ENCODE measurements at places on chromosomes 12 and 14. TPM values are rescaled to one million over a fixed set of nuclear protein-coding genes. Genes with fewer than 3 reads are reported as not detected.

OR4E2 gene
- not detected for total RNA-seq

NXPH4 gene
- 4.2 TPM for total RNA-seq

AQP5 gene
- 4.5 TPM for total RNA-seq

PLEKHG7 gene
- total RNA-seq, result not detected

PLCZ1 gene
- not detected for total RNA-seq

RILPL2 gene
- total RNA-seq, result 3.3 TPM

LRRC10 gene
- not detected for total RNA-seq

CPM gene
- not detected for total RNA-seq

TSPAN9 gene
- 2.0 TPM for total RNA-seq

GRCh38 chr12:88932457-88932856 lies 352.2 kb upstream of the KITLG start:
- H3K36me3 ChIP-seq, result no peaks in the 10 kb centered on the region
- no peak overlapping the region for H3K4me3 ChIP-seq
- no peak overlapping the region for H3K27ac ChIP-seq
- no peaks in the 10 kb centered on the region for H3K27me3 ChIP-seq
- no peak for DNase-seq
- H3K4me1 ChIP-seq, result no peaks in the 10 kb centered on the region

- H3K27ac ChIP-seq, result no peak overlapping the region
- H3K4me3 ChIP-seq, result no peak overlapping the region
- H3K36me3 ChIP-seq, result no peaks in the 10 kb centered on the region
Measured at GRCh38 chr12:9829982-9830381, 2.7 kb downstream of the KLRF1 start.

DNA sequence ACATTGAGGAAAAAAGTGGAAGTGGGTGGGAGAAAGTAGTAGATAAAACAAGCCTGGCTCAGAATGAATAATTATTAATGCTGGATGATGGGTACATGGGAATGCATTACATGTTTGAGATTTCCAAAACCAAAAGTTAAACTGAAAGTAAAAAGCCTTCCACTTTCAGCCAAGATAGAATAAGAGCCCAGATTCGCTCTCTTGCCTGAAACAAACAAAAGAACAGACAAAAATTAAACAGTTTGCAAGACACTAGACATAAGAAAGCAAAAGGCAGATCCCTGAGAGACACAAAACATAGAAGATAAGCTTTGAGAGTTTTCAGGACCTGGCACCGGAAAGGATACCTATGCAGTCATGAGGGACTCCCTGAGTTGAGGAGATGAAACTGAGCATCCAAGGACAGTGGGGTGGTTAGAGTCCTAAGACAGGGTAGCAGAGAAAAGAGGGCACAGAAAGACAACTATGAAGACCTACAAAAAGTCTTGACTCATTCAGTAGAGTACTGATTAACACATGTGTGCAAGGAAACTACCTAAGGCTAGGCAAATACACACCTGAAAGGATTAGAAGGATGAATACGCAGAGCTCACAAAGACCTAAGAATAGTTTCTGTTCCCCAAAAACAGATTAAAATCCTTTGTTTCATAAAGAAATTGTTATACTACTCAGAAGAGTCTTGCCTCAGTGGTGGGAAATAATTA lies 54.1 kb downstream of the CEP83 start:
- H3K4me3 ChIP-seq, result peak overlapping the region; percentile 58
- peaks cover 58% of the 10 kb centered on the region for H3K4me1 ChIP-seq
- H3K36me3 ChIP-seq, result peaks cover 35% of the 10 kb centered on the region
- peak overlapping the region; percentile 97 for H3K27ac ChIP-seq

DNA sequence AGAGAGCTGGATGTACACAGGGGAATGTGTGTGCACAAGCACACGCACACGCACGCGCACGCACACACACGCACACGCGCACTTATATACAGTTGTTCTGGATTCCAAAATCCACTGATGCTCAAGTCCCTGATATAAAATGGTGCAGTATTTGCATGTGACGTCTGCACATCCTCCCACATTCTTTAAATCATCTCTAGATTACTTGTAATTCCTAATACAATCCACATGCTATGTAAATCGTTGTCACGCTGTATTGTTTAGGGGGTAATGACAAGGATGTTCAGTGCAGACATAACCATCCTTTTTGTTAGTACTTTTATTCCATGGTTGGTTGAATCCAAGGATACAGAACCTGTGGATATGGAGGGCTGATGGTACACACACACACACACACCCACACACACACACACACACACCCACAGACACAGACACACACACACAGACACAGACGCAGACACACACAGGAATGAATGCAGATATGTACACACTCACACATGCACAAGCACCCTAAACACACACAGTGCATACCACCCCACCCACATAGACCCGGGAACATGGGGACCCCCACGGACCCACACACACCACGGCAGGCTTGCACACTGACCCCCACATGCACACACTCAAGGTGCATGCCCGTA lies 188.5 kb upstream of the PRMT8 start:
- H3K4me3 ChIP-seq, result no peak overlapping the region
- H3K27ac ChIP-seq, result no peak overlapping the region
- no peaks in the 10 kb centered on the region for H3K36me3 ChIP-seq

GRCh38 chr14:94021416-94022157 lies 4.6 kb upstream of the OTUB2 start:
- no peak for DNase-seq
- no peaks in the 10 kb centered on the region for H3K4me1 ChIP-seq
- H3K4me3 ChIP-seq, result no peak overlapping the region
- no peaks in the 10 kb centered on the region for H3K36me3 ChIP-seq
- H3K27ac ChIP-seq, result no peak overlapping the region

DNA sequence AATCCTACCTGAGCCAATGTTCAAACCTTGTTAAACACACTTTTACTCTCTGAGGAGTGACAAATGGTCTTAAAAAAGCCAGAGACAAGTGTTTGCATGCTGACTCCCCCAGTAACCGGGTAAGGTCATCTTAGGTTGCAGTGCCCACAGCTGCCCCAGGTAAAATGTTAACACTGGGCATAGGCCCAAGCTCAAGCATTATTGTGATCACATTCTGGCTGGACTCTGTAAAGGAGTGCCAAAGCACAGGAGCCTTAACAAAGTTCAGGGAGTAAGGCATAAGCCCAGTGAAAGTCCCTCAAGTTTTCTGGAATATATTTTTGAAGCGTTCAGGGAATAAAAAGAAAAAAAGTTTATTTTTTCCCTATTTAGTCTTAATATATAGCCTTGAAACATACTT lies 8.6 kb downstream of the EDDM3A start:
- H3K27ac ChIP-seq, result no peak overlapping the region
- no peaks in the 10 kb centered on the region for H3K27me3 ChIP-seq
- no peaks in the 10 kb centered on the region for H3K36me3 ChIP-seq
- no peak for DNase-seq
- H3K4me3 ChIP-seq, result no peak overlapping the region

- no peaks in the 10 kb centered on the region for H3K4me1 ChIP-seq
- no peaks in the 10 kb centered on the region for H3K36me3 ChIP-seq
- no peak overlapping the region for H3K4me3 ChIP-seq
- DNase-seq, result no peak
Measured at GRCh38 chr12:62217466-62218194, 42.6 kb upstream of the USP15 start.

DNA sequence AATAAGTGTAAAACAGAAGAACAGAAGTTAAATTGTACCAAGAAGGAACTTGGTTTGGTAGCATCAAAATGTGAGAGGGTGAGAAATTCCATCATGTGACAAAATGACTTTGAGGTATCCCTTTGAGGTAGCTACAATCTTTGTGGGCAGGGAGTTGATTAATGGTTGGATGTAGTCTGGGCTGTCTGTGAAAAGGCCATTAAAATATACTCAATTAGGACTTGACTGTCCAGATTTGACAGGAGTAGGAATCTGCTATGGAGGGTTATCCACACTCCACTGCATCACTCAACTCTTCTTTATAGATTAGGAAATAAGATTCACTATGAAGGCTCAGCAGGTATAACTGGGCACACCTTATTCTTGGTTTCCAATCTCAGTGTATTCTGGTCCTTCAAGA lies 7.4 kb upstream of the YBX3 start:
- H3K36me3 ChIP-seq, result no peaks in the 10 kb centered on the region
- H3K27ac ChIP-seq, result no peak overlapping the region
- H3K27me3 ChIP-seq, result no peaks in the 10 kb centered on the region
- no peaks in the 10 kb centered on the region for H3K4me1 ChIP-seq
- no peak overlapping the region for H3K4me3 ChIP-seq

DNA sequence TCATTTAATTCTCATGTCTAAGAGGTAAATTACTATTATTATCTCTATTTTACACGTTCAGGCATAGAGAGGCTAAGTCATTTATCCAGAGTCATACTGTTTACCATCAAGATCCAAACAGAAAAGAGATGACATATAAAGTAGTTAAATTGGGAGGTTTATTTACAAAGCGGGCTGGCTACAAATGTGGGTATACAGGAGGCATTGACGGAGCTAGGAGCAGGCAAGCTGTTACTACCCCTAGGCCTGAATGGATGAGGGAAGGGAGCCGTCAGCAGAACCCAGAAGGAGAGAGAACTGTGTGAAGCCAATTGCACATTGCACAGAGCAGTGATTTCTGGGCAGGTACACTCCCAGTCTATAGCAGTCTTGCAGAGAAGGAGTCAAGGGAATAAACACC lies 39.8 kb downstream of the DACT1 start:
- no peaks in the 10 kb centered on the region for H3K27me3 ChIP-seq
- no peaks in the 10 kb centered on the region for H3K36me3 ChIP-seq
- no peak overlapping the region for H3K27ac ChIP-seq
- no peaks in the 10 kb centered on the region for H3K4me1 ChIP-seq

DNA sequence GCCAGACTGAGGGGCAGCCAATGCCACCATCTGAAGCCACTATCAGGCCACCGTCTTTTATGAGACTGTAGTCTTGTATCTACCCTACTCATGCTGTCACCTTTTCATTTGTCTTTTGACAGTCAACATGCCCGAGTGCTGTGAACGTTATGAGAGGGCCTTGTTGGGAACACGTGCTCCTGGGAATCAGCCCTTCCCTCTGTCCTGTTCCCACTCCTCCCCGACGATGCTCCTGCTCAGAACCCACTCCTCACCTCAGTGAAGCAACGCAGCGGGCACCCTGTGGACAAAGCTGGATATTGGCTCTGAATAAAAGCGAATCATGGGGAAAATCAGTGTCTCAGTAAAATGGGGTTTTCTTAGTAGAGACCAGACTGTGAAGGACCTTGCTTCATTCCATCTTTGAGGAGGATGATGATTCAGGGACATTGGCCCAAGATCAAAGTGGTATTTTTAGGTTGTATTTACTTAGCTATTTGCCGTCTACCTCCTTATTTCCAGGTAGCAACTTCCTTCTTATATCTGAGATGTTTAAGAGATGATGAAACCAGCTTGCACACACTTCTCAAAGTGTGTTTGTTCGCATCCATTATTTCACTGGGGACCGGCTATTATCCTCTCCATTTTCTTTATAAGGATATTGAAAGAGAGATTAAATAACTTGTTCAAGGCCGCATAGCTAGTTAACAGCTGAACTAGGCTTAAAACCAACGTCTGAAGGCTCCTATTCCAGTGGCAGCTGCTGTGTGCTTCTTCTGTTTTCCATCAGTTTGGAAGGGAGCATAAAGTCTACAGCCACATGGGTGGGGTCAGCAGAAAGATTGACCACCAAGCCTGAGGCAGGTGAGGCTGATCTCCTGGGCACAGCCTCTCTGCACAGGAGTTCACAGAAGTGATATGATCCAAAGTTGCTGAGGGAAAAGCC lies 43.9 kb upstream of the CTDSP2 start:
- no peak overlapping the region for H3K4me3 ChIP-seq
- H3K4me1 ChIP-seq, result peaks cover 4% of the 10 kb centered on the region
- DNase-seq, result no peak
- H3K27ac ChIP-seq, result no peak overlapping the region
- H3K36me3 ChIP-seq, result no peaks in the 10 kb centered on the region

DNA sequence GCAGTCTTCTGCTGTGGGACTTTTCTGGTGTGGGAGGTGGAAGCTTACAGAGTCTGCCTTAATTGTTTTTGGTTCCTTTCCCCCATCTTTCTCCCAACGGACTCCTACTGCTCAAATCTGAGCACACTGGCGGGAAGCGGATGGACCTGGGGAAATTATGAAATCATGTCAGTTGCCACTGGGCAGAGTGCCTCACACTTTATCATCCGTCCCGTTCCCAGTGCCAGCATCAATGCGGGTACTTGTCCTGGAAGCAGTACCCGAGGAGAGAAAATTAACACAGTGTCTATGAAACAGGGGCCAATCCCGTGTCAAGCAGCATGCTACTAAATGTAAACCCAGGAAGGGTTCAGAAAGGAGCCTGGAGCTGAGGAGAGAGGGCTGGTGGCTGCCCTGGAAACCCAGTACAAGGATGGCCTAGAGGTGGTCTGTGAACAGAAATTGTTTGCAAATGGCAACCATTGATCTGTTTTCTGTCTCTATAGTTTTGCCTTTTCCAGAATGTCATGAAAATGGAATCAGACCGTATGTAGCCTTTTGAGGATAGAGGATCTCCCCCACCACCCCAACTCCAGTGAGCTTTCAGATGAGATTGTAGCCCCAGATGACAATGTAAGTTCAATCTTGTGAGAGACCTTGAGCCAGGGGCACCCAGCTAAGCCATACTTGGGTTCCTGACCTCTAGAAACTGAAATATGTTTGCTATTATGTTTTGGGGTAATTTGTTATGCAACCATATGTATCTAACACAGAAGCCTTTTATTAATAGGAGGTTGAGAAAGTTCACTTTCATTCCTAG lies 908 bp upstream of the CDKL1 start:
- H3K4me1 ChIP-seq, result peaks cover 68% of the 10 kb centered on the region
- H3K36me3 ChIP-seq, result no peaks in the 10 kb centered on the region
- DNase-seq, result peak; percentile 58
- H3K27ac ChIP-seq, result peak overlapping the region; percentile 78
- no peaks in the 10 kb centered on the region for H3K27me3 ChIP-seq
- peak overlapping the region; percentile 71 for H3K4me3 ChIP-seq

DNA sequence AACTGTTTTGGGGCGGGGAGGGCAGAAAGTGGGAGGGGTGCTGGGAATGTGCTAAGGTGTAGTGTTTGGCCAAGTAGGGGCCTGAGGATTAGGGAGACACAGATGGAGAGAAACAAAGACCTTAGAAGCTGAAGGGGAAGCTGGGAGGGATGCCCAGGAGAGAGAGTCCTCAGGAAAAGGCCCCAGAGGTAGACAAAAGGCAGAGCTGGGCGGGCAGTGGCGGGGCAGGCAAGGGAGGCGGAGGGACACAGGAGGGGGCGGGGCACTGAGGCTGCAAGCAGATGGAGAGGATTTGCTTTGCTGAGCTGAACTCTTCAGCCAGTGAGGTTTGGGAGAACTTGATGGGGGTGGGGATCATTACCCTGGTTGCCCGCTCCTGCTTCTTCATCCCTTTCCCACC lies 2.8 kb downstream of the PTMS start:
- peaks cover 42% of the 10 kb centered on the region for H3K4me1 ChIP-seq
- H3K27ac ChIP-seq, result no peak overlapping the region
- H3K27me3 ChIP-seq, result peaks cover 3% of the 10 kb centered on the region
- no peaks in the 10 kb centered on the region for H3K36me3 ChIP-seq
- DNase-seq, result no peak

GRCh38 chr14:23894362-23895052 lies 59.1 kb upstream of the DHRS4 start:
- H3K27ac ChIP-seq, result no peak overlapping the region
- H3K27me3 ChIP-seq, result peaks cover 2% of the 10 kb centered on the region
- peaks cover 4% of the 10 kb centered on the region for H3K4me1 ChIP-seq
- H3K4me3 ChIP-seq, result no peak overlapping the region
- no peak for DNase-seq

GRCh38 chr12:32671930-32672780 lies 6.9 kb upstream of the DNM1L start:
- H3K4me3 ChIP-seq, result no peak overlapping the region
- H3K36me3 ChIP-seq, result no peaks in the 10 kb centered on the region
- no peaks in the 10 kb centered on the region for H3K27me3 ChIP-seq

GRCh38 chr12:32012249-32012785 lies 53.1 kb downstream of the RESF1 start:
- no peak overlapping the region for H3K27ac ChIP-seq
- H3K27me3 ChIP-seq, result no peaks in the 10 kb centered on the region
- H3K36me3 ChIP-seq, result no peaks in the 10 kb centered on the region
- no peak for DNase-seq
